ENCODE measurements at places on chromosomes 3 and 15. TPM values are rescaled to one million over a fixed set of nuclear protein-coding genes. Genes with fewer than 3 reads are reported as not detected.

DNA sequence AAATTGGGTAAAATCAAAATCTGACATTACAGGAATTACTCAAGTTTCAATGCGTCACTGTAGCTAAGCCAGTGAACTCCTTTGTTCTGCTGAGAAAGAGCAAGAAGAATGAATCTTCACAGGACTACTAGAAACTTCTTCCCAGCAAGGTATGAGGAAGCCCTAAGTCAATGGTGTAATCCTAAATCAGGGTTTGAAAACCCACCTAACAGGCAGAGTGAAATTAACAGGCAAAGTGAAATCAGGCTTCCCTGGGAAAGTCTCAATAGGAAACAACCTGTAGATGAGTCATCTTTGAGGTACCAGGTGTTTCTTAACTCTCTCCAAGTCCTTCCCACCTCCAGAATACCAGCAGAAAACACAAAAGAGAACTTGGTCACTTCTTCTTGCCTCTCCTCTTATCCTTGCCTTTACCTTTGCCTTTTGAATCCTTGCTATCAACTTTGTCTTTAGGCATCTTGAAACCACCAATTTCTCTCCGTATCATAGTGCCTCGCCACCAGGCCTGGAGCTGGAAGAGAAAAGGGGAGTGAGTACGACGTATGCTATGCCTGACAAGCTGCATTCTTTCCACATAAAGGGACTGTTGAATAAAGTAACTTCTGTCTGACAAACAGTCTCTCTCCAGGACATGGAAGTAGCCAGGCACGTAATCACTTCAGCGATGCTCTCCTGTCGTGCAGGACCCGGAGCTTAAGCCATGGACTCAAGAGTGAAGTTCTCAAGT is 60.6 kb upstream of the RPL35A start:
- H3K27me3 ChIP-seq: no peaks in the 10 kb centered on the region
- no peak overlapping the region for H3K27ac ChIP-seq
- H3K4me3 ChIP-seq: no peak overlapping the region

CLDN1 gene
- 173 TPM for total RNA-seq

SAMD7 gene
- total RNA-seq: not detected

GRCh38 chr15:100642950-100643338 is 40.6 kb downstream of the ASB7 start:
- H3K36me3 ChIP-seq: no peaks in the 10 kb centered on the region
- H3K4me3 ChIP-seq: no peak overlapping the region
- DNase-seq: no peak
- no peaks in the 10 kb centered on the region for H3K27me3 ChIP-seq

SH2D7 gene
- total RNA-seq: not detected

- H3K4me3 ChIP-seq: no peak within 1 kb of the TSS
- H3K4me1 ChIP-seq: no peaks in the 10 kb centered on the region
- DNase-seq: no peak
- no peak within 1 kb of the TSS for H3K27ac ChIP-seq
- no peaks in the 10 kb centered on the region for H3K36me3 ChIP-seq
- H3K27me3 ChIP-seq: no peaks in the 10 kb centered on the region
Measured at GRCh38 chr3:54928046-54928770, at the start of gene LRTM1. TSS of gene LRTM1 (minus strand) at chr3:54928059. CDS start at chr3:54927911, 148 bp downstream.

Data from A673 (cell line).